ENCODE measurements at places on chromosomes 12 and 14.

- DNase-seq, result peak; percentile 5
Measured at GRCh38 chr12:122311696-122312095, 45.4 kb upstream of the VPS33A start.

DNA sequence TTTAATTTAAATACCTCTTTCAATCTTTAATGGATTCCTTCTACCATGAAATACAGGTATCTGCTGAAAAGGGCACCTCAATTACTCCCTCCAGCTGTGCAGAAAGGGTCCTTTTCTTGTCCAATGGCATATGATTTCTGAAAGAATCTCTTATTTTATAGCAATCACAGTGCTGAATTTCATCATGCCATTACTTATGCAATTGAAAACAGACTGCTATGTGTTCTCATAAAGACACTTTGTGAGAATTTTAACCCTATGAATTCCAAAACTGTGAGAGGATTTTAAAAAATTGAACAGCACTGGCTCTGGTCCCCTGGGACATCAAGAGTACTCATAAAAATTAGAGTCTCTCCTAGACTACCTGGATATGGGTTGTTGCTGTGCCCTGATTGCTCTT is 45.9 kb upstream of the CNOT2 start:
- peak; percentile 82 for DNase-seq

GRCh38 chr12:105076098-105076497 is 8.2 kb downstream of the ALDH1L2 start:
- DNase-seq, result no peak

DNA sequence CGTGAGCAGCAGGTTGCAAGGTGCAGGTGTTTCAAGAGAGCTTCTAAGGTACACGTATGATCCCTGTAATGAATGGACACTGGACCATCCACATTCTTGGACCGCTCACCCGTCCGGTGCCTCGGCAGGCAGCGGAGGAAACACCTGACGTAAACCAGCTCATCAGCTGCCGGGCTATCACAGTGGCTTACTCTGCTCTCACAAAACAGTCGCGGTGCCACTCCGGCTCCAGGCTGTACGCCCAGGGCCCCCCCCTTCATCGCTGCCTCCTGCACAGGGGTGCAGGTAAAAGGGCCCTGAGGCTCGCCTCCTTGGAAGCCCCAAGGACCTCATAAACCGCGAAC is 436 bp downstream of the VPS33A start:
- no peak for DNase-seq

DNA sequence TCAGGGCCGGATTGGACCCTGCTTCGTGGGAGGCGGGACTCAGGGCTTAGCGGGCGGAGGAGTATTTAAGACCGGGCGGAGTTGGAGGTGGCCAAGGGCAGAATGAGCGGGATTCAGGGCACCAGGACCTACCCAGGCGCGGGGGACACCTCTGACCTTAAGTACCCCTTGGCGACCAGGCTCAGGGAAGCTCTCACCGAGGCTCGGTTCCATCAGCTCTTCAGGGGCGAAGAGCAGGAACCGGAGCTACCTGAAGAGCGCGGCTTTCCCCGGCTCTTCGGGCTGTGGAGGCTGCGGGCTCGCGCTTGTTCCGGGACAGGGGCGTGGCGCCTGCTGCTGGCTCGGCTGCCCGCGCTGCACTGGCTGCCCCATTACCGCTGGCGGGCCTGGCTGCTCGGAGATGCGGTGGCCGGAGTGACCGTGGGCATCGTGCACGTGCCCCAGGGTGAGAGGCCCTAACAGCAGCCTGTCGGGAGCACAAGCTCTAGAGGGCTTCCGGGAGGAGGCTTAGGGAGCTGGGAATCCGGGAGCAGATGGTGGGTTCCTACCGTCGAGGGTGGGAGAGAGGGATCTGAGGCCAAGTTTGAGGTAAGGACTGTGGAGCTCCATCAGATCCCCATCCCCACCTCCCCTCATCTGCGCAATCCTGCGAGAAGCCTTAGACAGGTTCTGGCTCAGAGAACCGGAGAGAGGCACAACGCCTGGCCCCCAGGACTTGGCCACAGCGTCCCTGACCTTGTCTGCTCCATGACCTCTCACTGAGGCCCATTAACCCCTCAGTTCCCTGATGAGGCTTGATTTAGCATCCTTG is 8.4 kb downstream of the ARHGEF25 start:
- no peak for DNase-seq

DNA sequence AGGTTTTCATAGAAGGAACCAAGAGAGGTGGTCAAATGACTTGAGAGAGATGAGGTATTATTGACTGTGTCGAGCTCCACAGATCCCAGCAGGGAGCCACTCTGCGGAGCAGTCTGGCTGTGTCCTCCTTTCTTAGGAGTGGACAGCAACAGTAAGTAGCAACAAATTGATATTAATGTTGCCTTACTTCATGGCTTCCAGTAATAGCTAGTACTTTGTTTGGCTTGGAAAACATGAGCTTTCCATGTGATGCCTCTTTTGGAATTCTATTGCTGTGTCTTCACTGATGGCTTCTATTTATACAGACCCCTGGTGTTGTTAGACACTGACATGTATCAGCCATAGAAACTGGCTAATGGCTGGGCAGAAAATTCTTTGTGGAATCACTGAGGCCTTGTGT is 531.2 kb upstream of the CCDC196 start:
- no peak for DNase-seq

GRCh38 chr14:68039593-68039992 is 220.0 kb downstream of the RAD51B start:
- no peak for DNase-seq

GRCh38 chr12:55711786-55712553 is 3.9 kb upstream of the BLOC1S1 start:
- DNase-seq, result no peak

- DNase-seq, result no peak
Measured at GRCh38 chr12:88691811-88692210, 111.5 kb upstream of the KITLG start.

GRCh38 chr14:25698111-25698510 is 648.2 kb upstream of the STXBP6 start:
- no peak for DNase-seq

GRCh38 chr14:50260511-50260910 is 29.1 kb upstream of the SOS2 start:
- peak; percentile 1 for DNase-seq

GRCh38 chr12:38175538-38175937 is 141.0 kb upstream of the ALG10B start:
- no peak for DNase-seq

All from NCI-H1694 treated with DMSO at 0.1 percent for 48 hours (cell line).